Activated CD4-positive, alpha-beta memory T cell treated with anti-CD3 and anti-CD28 coated beads for 36 hours (primary cell): ENCODE measurements at places on chromosomes 13 and 19. TPM values are rescaled to one million over a fixed set of nuclear protein-coding genes. Genes with fewer than 3 reads are reported as not detected.

DNA sequence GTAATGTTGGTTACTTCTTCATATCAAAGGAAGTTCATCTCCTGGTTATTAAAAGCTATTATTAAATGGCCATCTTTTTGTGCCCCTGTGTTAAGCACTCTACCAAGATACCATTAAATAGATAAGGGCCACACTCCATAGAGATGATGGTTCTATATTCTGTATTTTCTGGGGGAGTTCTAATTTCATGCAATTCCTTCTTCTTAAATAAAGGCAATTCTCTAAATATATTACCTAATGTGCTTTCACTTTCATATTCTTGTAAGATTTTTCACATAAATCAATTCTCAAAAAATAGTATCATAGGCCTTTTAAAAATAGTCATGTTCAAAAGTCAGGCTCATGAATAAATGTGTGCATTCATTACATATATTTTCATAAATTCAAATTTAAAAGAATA is 47.0 kb upstream of the USPL1 start:
- no peaks in the 10 kb centered on the region for H3K36me3 ChIP-seq
- H3K27ac ChIP-seq: no peak overlapping the region
- peaks cover 26% of the 10 kb centered on the region for H3K4me1 ChIP-seq
- H3K27me3 ChIP-seq: no peaks in the 10 kb centered on the region

GRCh38 chr13:100602493-100603111 is 14.0 kb upstream of the GGACT start:
- H3K4me3 ChIP-seq: no peak overlapping the region
- H3K27ac ChIP-seq: no peak overlapping the region
- no peaks in the 10 kb centered on the region for H3K4me1 ChIP-seq
- H3K27me3 ChIP-seq: no peaks in the 10 kb centered on the region
- DNase-seq: no peak

DNA sequence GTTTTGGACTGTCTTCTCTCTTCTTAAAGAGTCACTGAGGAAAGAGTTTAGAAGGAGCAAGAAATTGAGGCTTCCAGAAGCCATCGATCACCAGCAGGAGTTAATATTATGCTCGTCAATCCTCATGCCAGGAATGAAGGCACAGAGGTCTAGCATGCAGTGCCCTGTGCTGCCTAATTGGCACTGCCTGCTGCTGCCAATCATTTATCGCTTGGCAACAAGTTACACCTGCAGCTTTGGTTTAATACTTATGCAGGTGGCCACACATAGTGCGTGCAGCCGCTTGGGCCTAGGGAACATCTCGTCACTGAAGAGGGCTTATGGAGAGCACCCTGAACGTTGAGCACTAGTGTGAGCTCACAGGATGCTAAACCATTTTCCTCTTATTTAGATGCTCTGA is 2.7 kb upstream of the SOX1 start:
- H3K4me3 ChIP-seq: no peak overlapping the region
- peaks cover 8% of the 10 kb centered on the region for H3K4me1 ChIP-seq
- peaks cover 8% of the 10 kb centered on the region for H3K36me3 ChIP-seq
- no peak for DNase-seq
- H3K27me3 ChIP-seq: peaks cover 58% of the 10 kb centered on the region

GRCh38 chr13:31236211-31236786 is 36.5 kb downstream of the B3GLCT start:
- no peaks in the 10 kb centered on the region for H3K4me1 ChIP-seq
- no peak for DNase-seq
- peaks cover 1% of the 10 kb centered on the region for H3K36me3 ChIP-seq
- H3K4me3 ChIP-seq: no peak overlapping the region
- H3K27ac ChIP-seq: no peak overlapping the region

DNA sequence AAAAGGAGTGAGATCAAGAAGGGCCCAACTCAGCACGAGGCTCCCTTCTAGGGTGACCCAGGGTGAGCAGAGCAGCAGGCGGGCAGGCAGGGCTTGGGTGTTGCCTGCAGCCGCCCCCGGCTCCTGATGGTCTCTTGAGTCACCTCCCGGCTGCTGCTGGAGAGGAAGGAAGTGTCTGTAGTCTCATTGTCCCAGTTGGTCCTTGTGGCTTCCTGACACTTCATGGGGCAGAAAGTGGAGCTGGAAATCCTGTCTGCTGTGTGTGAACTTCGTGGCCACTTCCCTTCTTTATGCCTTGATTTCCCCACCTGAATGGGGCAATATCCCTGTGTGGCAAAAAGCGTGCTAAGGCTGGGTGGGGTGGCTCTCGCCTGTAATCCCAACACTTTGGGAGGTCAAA is 2.5 kb downstream of the MAP1S start:
- peaks cover 30% of the 10 kb centered on the region for H3K4me1 ChIP-seq
- H3K4me3 ChIP-seq: no peak overlapping the region
- H3K27ac ChIP-seq: peak overlapping the region; percentile 47
- peak; percentile 44 for DNase-seq
- H3K27me3 ChIP-seq: no peaks in the 10 kb centered on the region
- peaks cover 14% of the 10 kb centered on the region for H3K36me3 ChIP-seq

Gene SYCN
- total RNA-seq: not detected
